ENCODE measurements at places on chromosomes 3 and 15. TPM values are rescaled to one million over a fixed set of nuclear protein-coding genes. Genes with fewer than 3 reads are reported as not detected.

The ECE2 gene
- total RNA-seq: not detected

The ST3GAL6 gene
- total RNA-seq: not detected

The CCDC80 gene
- total RNA-seq: not detected

The RSL24D1 gene
- 79.6 TPM for total RNA-seq

The CADPS gene
- not detected for total RNA-seq

The TMIE gene
- not detected for total RNA-seq

The PFN2 gene
- 0.53 TPM for total RNA-seq

All from activated CD8-positive, alpha-beta T cell treated with anti-CD3 and anti-CD28 coated beads, Interleukin-2, amount 10 ng/mL, durations not matched to agents 7 days and 5 days (primary cell).